NCI-H1092 (cell line): ENCODE measurements at places on chromosomes 11 and 22.

GRCh38 chr11:2300936-2301630, 635 bp downstream of the C11orf21 start:
- DNase-seq, result no peak

GRCh38 chr11:125376117-125376516, 119.9 kb downstream of the FEZ1 start:
- peak; percentile 34 for DNase-seq

GRCh38 chr22:46036558-46037408, 59.8 kb upstream of the WNT7B start:
- DNase-seq, result no peak

- no peak for DNase-seq
These were observed 1.6 kb downstream of the C1QTNF6 start for GRCh38 chr22:37186228-37186996.

GRCh38 chr11:100706179-100706578, 19.1 kb downstream of the ARHGAP42 start:
- no peak for DNase-seq

DNA sequence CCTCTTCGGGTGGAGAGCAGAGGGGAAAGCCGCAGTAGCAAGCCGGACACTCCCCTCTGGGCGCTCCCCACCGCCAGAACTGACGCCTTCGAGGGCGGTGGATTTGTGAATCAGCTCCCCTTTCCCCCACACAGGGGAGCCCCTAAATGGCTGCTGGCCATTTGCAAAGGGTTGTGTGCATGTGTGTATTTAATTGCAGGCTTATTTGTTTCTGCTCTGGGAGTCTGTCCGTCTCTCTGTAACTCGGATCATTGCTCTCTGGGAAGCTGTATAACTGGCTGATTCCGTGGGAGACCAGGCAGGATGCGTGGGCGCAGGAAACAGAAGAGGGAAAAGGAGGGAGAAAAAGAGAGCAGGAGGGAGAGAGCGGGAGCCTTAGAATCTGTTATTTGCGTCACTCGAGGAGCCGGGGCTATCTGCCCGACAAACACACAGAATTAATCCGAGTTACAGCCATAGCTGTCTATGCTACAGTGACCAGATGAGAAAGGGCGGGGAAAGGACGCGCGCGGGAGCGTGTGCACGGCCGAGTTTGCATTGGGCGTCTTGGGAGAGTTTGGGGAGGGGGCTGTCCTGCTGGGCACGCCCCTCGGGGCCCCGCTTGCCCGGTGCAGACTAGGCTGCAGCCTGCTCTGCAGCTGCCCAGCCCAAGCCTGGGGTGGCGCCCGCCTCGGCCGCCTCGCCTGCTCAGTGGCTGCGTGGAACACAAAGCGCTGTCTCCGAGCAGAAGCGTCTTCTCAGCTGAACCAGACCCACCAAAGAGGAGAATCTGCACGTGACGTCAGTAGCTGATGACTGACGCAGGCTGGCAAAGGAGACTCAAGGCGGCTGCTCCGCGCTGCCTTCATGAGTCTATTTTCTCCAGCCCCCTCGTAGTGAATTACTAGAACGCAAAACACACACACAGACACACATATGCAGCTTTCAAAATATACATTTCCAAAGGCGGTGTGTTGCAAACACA, 105.3 kb upstream of the HSD17B12 start:
- DNase-seq, result peak; percentile 26

DNA sequence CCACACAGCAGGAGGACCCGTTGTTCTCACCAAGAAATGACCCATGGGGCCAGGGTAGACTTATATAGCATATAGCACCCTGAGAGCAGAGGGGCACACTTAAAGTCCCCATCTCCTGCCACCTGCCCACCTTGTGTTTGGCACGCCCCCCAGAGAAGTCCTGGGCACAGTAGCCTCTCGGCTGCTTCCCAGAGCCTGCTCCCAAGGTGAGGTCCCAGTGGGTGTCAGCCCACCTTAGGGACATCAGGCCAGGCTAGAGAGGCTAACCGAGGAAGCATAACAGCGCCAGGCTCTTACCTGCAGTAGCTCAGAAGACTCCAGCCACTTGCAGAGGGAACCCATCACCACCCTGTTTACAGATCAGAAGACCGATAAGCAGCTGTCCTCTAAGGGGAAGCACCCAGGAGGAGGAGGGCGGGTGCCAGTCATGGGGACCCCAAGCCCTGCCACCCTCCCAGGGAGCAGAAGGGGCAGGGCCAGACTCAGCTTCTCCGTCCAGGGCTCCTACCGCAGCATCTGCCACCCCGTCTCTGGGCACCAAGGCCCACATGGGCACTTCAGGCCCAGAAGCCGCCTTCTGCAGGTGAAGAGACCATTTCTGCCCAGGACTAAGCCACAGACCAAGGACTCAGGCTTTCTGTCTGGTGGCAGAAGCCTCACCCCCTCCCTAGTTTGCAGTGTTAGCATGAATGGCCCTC, 34.9 kb upstream of the HMOX1 start:
- no peak for DNase-seq

DNA sequence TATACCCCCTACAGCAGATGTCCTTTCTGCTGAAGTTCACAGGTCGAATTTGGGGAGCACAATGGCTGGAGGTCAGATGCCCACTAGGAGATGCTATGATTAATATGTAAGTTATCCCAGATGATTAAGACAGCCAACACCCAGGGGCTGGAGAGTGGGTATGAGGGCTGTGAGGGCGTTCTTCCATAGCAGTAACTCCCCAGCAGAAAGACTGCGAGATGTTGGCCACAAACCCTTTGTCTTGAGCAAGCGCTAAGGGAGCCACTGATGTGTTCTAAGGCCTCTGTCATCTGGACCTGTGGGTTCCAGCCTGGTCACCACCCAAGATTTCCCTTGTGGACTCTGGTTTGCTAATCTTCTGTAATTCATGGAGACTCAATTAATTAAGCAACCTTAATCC, 77.6 kb downstream of the BMAL1 start:
- DNase-seq, result no peak

DNA sequence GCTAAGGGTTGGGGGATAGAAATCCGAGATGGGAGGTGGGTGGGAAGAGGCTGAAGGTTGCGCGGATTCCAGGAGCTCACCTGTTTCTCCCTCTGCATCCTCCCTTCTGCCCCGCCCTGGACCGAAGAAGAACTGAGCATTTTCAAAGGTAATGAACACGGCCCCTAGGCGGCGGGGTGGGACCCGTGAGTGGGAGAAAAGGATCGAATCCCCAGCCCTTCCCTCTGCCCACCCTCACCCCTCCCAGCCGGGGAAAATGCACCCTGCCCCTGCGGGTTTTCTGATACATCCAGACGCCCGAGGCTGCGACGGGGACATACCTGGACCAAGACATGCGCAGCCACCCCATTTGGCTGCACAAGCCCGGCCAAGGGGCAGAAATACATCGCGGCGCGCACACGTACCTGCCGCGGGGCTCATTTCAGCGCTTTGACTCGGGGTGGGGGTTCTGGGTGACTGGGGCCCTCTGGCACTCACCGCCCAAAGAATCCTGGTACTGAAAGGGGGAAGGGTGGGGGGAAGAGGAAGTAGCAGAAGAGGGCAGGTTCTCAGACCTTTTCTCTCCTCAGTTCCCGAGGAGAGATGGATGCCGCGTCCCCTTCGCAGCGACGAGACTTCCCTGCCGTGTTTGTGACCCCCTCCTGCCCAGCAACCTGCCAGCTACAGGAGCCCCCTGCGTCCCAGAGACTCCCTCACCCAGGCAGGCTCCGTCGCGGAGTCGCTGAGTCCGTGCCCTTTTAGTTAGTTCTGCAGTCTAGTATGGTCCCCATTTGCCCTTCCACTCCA, 6.0 kb downstream of the VSIG2 start:
- DNase-seq, result no peak

DNA sequence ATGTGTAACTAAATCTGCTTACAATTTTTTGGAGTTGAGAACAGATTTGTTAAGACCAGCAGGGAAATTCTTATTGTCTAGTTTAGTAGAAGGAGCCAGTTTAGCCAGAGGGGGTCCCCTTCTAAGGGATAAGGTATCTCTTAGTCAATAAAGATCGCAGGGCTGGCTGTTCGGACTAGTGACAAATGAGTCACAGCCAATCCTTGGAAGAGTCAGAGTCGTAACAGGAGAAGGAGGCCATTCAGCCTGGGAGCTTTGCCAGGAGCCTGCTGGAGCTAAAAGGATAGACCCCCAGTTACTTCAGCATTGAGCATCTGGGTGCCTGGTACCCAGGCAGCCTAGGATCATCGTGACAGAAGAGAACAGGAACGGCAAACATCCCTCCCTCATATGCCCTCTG, 191.6 kb upstream of the ARHGAP20 start:
- DNase-seq, result peak; percentile 72

DNA sequence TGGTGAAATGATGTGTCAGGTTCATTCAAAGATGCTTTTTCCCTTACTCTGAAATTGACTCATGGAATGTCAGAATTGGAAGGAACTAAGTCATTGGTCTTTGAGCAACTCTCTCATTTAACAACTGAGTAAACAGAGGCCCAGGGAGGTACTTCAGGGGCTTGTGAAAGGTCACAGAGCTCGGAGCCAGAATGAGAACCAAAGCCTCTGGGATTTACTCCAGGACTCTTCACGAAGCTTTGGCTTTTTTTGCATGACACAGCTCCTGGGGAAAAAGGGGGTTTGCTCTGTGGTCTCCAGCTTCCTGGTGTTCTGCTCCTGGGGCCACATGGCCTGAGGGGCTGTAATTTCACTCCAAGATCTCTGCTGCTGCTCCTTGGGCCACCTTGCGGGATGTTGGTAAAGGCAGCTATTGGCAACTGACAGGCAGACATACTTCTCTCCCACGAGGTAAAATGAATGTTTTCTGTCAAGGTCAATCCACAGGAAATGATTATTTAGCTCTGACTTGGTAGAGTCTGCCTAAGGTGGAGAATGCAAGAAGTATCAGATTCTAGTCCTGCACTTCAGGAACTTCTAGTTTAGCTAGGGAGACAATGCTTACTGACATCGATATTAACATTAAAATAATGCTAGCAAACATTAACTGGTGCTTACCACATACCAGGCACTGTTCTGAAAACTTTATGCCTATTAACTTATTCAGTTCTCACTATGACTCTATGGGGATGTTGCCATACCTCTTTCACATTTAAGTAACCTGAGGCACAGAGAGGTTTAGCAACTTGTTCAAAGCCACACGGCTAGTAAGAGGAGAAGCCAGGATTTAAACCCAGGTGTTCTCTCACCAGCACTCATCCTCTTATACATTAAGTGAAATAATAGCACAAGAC, 16.1 kb downstream of the PKNOX2 start:
- DNase-seq, result no peak

DNA sequence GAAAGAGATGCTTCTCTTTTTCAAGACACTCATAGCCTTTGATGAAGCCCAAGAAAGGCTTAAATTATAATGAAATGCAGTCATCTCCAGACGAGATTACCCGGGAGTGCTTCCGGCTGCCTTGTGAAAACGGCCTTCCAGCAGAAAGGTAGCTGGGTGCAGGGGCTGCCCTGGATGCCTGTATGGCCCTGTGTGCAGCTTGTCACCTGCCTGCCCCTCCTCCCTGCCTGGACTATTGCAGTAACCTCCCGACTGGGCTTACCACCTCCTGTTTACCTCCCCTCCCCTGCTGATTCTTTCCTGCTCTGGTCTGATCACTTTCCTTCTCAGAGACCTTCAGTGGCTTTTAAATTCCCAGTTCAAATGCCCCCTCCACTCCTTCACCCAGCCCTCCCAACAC, 126.4 kb upstream of the SYT13 start:
- no peak for DNase-seq

- DNase-seq, result peak; percentile 86
These were observed 333.7 kb downstream of the FAT3 start for GRCh38 chr11:92558323-92558722.

- no peak for DNase-seq
These were observed 3.4 kb upstream of the MPZL2 start for GRCh38 chr11:118267486-118267885.
